ENCODE measurements at places on chromosomes 6 and 20.

- DNase-seq = no peak
Observed at GRCh38 chr6:108597572-108598304, 37.0 kb downstream of the FOXO3 start.

- DNase-seq = no peak
Observed at GRCh38 chr20:59377842-59378241, 77.4 kb downstream of the EDN3 start.

DNA sequence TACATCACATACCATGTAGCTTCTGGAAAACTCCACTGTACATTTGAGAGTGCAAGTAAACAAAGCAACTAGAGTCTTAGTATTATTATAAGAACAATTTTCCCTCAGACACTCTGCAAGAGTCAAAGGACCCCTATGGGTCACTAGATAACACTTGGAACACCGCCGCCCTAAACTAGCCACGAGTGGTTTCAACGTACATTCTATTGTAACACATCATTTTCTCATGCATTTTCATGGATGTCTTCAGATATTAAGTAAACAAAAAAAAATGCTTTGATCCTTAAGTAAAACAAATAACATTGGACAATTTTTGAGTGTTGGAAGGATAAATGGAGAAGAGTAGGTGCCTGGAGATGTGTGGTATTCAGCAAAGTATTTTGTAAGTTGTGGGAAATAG, 3.2 kb upstream of the RNF146 start:
- DNase-seq = no peak

GRCh38 chr6:46412662-46413061, 78.6 kb downstream of the RCAN2 start:
- DNase-seq = no peak

DNA sequence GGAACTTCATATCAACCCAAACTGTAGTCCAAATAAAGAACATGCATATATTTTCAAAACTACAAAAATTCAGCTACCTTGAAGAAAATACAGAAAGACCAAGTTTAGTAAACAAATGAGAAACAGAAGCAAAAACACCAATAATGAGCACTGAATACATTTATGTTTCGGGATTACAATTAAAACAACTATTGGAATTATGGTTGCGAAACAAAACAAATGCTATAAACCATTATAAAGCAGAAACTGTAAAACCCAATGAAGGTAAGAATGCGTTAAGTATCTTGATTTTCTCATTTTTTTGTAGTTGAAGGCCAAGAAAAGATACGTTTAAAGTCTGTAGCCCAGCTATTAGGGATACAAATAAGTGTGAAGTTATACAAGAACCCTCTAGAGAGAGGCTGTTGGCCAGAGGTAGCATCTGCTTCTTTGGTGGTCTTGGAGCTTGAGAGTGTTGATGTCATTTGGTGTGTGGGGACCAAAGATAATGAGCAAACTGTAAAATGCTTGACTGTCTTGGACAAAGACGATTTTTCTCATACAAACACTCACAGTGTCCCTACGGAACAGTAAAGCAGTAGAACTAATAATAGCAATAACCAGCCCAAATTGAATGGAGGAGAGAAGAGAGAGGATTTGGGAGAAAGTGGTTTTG, 111.5 kb downstream of the PRND start:
- no peak for DNase-seq

DNA sequence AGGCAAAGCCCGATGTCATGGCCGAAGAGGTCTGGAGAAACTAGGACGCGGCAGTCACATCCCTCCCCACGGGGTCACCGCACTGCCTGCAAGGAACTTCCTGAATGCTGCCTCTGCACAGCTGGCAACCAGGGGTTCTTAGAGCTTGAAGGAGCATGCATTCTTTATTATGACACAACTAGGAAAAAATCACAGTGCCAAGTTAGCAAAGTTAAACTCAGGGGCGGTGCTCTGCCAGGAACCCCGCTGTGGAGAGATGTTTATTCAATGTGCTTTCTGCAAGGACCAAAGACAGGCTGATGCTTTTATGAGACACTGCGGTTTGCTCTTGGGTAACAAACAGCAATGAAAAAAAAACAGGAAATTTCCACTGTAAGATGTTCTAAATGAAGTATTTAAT, 287.3 kb upstream of the FOXQ1 start:
- no peak for DNase-seq

GRCh38 chr6:110537208-110538123, 61.1 kb upstream of the SLC22A16 start:
- DNase-seq = no peak

DNA sequence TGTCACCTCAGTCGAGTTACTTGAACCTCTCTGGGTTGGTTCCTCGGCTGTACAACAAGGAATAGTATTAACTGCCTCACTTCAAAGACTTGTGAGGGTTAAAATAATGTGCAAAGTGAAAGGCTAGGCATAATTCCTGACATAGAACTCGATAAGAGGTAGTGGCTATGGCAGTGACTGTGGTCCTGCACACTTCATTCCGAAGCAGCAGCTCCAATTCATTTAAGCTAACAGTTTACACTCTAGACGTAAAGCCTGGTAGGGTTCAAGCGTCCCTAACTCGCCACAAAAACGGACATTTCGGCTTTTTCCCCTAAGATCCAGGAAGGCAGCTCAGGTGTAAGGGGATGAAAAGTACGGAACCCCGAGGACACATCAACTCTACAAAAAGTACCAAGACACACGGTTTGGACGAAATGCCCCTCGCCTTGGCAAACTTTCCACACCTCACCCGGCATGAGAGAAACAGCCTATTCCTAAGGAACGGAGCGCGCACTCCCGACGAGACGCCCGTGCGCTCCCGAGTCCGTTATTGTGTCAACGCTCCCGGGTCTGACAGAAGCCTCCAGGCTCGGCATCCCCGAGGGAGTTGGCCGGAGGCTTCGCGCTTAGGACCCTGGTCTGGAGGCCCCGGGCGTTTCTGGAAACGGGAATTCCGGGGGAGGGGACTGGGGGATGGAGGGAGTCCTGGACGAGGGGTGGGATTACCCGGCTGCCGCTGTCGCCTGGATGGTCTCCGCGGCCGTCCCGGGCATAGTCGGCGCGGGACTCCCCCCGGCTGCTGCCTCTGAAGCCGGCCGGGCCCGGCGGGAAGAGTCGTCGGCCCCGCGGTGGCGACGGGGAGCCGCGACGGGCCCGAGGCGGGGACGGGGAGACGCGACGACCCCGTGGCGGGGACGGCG, 937 bp downstream of the ZNF318 start:
- no peak for DNase-seq

DNA sequence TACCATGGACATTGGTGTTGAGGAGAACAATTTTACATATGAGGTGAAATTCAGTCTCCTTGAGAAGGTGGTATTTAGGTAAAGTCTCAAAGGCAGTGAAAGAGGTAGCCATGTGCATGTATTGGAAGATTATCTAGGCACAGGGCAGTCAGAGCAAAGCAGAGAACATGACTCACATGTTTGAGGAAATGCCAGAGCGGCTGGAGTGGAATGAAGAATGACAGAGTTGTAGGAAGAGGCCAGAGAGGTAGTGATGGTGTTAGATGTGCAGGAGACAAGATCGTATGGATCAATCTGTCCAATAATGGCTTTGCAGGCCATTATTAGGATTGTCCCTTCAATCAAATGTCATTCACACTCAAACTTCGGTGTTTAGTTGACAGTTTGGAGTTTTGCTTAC, 449.4 kb upstream of the PTCHD4 start:
- no peak for DNase-seq

- no peak for DNase-seq
Observed at GRCh38 chr6:136550045-136550329, 235 bp downstream of the MAP7 start.

DNA sequence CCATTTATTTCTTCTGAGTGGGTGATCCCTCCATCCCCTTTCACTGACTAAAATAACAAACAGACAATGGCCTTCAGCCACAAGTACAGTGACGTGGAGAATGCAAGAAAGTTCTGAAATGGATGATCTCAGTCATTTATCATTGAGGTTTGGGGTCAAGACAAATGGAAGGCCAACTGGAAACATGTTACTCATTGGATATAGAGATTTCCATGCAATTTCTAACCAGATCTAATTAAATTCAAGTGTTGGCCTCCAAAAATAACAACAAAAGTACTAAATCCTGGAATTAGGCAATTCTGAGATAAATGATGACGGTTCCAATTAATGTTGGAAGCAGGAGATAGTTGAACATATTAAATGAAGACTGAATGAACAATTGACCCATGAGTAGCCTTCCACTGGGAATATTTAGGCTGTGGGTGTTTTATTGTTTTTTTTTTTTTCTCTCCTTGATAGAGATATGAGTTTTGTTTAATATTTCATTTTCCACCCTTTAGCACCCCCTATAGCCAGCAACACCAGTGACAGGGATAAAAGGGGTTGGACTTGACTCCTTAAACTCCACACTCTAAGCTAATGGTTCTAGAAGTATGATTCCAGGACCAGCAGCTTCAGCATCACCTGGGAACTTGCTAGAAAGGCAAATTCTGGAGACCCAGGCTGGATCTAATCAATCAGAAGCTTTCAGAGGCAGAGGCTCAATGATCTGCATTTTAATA, 112.8 kb downstream of the BCAS1 start:
- DNase-seq = no peak

DNA sequence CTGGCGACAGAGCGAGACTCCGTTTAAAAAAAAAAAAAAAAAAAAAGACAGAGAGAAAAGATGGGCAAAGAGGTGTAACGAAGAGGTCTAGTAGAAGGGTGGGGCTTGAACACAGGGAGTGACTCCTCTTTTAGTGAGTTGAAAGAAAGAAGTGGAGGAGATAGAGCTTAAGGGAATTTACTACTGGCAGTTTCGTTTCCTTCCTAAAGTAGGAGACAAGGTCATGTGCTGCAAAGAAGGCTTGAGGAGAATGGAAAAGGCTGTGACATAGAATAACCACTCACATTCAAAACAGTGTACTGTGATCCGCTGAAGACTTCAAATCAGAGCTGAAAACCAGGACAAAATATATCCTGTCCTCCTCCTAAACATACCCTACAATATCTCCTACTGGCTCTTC, 63.8 kb upstream of the EIF2S2 start:
- DNase-seq = no peak

DNA sequence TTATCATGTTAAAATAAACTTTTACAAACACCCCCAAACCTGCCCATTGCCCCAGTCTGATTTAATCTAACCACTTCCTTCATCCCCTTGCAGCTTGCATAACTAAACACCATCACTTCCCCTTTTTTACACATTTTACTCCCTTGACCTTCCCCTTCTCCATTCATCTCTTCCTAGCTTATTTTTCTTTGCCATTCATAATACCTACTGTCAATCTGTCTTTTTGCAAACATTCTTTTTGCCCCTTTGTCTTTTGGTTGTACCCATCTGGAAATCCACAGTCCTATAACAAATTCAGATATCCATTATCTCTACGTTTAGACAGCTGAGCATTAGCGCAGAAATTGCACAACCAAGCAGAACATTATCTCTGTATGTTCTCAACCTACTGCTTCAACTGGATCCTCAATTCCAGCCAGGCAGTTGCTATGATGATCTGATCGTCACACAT, 51.2 kb downstream of the C6orf52 start:
- DNase-seq = no peak

DNA sequence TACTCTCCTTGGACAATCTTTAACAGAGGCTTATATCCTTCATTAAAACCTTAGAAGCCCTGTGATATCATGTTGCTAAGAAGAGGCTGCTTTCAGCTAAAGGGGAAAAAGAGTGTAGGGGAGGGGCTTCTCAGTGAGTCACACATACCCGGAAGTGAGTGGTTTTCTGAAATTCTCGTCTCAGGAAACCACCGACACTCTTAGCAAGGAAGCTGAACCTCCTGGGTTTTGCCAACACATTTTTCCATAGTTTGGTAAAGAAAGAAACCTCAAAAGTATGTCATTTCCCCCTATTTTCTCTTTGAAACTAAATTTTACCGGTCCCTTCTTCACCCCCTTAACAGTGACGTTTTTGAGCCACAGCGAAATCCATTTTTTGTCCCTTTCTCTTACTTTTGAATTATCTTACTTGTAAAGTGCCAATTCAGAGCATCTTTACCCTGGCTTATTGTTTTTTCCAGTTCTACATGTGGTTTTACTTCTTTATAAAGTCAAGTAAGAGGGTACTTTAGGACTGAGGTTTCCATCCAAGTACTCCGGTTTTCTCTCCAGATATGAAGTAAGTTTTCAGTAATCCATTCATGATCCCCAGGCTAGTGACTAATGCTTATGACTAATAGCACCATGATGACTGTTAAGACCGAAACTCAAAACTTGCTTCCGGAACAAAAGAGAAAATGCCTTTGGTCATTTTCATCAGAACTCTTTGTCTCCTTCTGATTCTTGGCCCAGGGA, 219.3 kb downstream of the ARHGAP18 start:
- peak; percentile 31 for DNase-seq

GRCh38 chr6:138882369-138883017, 86.6 kb downstream of the ECT2L start:
- DNase-seq = no peak

DNA sequence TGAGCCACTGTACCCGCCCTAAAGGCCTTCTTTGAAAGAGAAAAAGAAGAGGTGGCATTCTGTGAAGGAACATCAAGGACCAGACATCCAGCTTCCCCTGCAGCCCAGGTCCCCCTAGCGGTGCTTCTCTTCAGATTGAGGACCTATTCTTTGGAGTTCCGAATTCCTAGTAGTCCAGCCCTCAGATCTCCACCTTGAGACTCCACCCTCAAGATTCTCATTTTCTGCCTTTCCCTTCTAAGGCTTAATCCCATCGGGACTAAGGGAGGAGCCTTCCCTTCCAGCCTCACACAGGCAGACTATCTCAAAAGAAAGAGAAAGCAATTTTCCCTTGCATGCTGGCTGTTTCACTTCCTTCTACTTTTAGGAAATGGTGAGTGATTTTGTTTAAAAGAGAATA, 32.5 kb downstream of the MUC22 start:
- peak; percentile 23 for DNase-seq

DNA sequence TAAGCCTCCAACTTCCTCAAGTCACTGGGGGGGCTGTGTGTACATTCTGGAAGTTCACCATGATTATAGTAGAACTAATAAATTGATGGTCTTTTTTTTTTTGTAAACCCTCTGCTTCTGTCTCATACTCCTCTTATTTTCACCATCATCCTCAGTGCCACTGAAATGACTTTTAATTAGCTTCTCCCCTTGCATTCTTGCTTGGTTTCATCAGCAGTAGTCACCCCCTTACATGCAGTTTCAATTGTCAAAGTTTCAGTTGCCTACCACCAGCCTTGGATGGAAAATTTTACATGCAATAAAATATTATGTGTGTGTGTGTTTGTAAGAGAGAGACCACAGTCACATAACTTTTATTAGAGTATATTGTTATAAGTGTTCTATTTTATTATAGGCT, 175.8 kb upstream of the BMP5 start:
- no peak for DNase-seq

Measured in activated T-cell treated with anti-CD3 and anti-CD28 coated beads for 1 hour (primary cell).